ENCODE measurements at places on chromosomes 1 and 21. TPM values are rescaled to one million over a fixed set of nuclear protein-coding genes. Genes with fewer than 3 reads are reported as not detected.

PLA2G4A gene
- total RNA-seq = 7.8 TPM

GRCh38 chr1:26275580-26276431 is 4.1 kb upstream of the SH3BGRL3 start:
- DNase-seq = peak; percentile 93
- peak overlapping the region; percentile 95 for H3K27ac ChIP-seq

GRCh38 chr21:26795866-26796329 is 49.3 kb downstream of the ADAMTS1 start:
- H3K4me1 ChIP-seq = no peaks in the 10 kb centered on the region
- DNase-seq = peak; percentile 63
- peak overlapping the region; percentile 50 for H3K27ac ChIP-seq
- H3K36me3 ChIP-seq = no peaks in the 10 kb centered on the region
- no peaks in the 10 kb centered on the region for H3K27me3 ChIP-seq

DNA sequence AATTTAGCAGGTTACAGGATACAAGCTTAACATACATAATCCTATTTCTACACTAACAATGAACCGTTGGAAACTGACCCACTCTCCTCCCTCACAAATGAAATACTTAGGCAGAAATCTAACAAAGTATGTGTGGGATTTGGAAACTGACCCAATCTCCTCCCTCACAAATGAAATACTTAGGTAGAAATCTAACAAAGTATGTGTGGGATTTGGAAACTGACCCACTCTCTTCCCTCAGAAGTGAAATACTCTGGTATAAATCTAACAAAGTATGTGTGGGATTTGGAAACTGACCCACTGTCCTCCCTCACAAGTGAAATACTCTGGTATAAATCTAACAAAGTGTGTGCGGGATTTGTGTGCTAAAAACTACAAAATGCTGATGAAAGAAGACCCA is 60.3 kb downstream of the TRAF5 start:
- DNase-seq = no peak
- no peaks in the 10 kb centered on the region for H3K36me3 ChIP-seq
- H3K27ac ChIP-seq = no peak overlapping the region
- H3K4me3 ChIP-seq = no peak overlapping the region
- no peaks in the 10 kb centered on the region for H3K4me1 ChIP-seq
- H3K27me3 ChIP-seq = no peaks in the 10 kb centered on the region

DNA sequence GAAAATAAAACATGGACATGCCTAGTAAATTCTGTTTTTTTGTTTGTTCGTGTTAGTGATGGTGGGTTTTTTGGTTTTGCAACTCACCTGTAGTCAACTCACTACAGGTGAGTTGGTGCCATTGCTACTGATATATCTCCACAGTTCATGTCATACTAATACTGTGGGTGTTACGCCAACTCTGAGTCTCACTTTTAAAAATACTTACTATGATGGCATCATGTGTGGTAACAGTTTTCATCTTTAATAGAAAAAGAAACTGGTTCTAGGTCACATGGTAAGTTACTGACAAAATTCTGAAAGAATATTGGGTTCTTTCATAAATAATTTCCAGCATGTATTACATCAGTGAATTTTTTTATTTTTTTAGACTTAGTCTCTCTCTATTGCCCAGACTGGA is 38.0 kb downstream of the TSNAX start:
- H3K36me3 ChIP-seq = no peaks in the 10 kb centered on the region
- no peak overlapping the region for H3K4me3 ChIP-seq
- no peaks in the 10 kb centered on the region for H3K4me1 ChIP-seq
- H3K27me3 ChIP-seq = no peaks in the 10 kb centered on the region

DNA sequence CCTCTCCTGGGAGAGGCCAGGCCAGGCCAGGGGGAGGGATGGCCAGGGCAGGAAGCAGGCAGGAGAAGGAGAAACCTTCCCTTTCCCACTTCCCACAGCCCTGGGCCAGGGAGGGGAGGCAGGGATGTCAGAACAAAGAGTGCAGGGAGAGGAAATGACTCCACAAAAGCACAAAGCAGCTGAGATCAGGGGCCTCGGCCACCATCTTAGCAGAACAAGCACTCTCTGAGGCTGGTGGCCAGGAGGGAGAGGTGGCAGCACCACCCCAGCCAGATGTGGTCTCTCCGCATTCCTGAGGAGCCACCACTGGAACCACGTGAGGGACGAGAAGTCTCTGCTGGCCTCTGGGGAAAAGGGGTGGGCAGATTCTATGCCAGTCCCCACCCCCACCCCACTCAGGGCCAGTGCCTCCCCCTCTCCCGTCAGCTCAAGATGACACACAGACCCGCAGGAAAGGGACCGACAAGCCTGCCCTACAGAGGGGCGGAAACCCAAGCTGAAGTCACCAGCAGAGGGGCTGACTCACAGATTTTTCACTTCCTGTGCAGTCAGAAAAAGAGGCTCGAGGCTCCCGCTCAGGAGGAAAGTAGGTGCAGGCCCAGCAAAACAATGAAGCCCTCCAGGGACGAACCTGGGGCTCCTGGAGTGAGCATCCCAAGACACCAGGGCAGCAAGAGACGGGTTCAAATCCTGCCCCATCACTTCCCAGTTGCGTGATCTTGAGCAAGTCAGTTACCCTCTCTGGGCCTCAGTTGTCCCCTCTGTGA is 24.1 kb upstream of the ALDH4A1 start:
- H3K27me3 ChIP-seq = no peaks in the 10 kb centered on the region
- no peak overlapping the region for H3K4me3 ChIP-seq
- H3K36me3 ChIP-seq = no peaks in the 10 kb centered on the region
- peaks cover 43% of the 10 kb centered on the region for H3K4me1 ChIP-seq
- peak; percentile 70 for DNase-seq

Measured in transverse colon (tissue), 4 donors.